T-helper 22 cell (primary cell): ENCODE measurements at places on chromosomes 11 and 22.

GRCh38 chr11:67700141-67700540 lies 25.7 kb upstream of the ALDH3B2 start:
- DNase-seq = no peak

- DNase-seq = no peak
Observed at GRCh38 chr22:50299785-50300619, 7.4 kb downstream of the PLXNB2 start.

DNA sequence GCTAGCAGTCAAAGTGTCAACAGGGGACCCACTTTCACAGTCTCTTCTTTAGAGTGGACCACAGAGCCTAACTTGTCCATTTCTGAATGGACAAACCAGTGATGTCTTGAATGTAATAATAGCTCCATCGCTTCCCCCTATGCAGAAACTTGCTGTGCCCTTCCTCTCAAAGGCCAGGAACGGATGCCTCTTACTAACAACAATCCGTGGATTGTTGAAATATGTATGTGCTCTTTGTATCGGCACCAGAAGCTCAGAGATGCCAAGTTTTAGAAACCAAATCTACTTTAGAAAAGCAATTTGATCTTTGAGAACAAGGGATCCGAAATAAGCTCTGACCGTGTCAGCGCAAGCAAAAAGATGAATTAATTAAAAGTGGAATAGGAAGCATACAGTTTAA lies 259.5 kb upstream of the POU2AF2 start:
- no peak for DNase-seq

DNA sequence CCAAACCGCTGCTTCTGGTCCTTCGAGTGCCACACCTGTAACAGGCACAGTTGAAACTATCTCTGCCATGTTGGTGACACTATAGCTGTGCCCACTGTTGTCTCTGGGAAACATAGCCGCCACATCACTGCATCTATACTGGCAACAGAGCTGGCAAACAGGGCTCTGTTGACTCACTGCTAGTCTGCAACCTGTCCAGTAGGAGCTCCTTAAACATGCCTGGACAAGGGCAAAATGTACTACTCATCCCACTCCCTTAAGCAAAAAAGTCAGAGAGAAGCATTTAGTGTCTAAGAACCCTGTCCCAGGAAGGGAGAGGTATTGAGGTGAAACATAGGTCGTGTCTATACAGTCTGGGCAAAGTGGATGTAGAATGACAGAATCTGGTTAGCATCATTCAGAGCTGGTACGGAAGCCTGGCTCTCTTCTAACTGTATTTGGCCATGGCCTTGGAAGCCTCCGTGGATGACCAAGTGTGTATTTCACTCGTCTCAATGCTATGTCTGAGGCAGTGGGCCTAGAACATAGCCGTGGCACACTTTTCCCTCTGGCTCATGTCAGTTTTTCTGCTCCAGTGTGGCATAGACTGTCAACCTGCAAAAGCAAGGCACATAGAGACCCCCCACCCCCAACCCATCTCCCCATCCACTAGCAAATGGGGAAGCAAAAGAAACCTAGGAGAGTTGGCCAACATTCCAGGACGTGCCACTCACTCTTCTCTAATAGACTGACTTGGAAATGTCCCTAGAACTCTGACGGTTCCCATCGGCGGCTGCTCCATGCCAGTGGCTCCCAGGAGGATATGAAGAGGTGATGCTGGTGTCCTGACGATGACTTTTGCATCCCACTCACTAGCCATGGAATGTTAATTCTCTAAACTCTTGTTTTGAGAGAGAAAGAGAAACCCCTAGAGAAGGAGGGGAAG lies 21.4 kb upstream of the PISD start:
- no peak for DNase-seq

- no peak for DNase-seq
Observed at GRCh38 chr22:20578192-20578591, 70.8 kb downstream of the MED15 start.

GRCh38 chr11:93686812-93687211 lies 25.3 kb downstream of the CEP295 start:
- no peak for DNase-seq

DNA sequence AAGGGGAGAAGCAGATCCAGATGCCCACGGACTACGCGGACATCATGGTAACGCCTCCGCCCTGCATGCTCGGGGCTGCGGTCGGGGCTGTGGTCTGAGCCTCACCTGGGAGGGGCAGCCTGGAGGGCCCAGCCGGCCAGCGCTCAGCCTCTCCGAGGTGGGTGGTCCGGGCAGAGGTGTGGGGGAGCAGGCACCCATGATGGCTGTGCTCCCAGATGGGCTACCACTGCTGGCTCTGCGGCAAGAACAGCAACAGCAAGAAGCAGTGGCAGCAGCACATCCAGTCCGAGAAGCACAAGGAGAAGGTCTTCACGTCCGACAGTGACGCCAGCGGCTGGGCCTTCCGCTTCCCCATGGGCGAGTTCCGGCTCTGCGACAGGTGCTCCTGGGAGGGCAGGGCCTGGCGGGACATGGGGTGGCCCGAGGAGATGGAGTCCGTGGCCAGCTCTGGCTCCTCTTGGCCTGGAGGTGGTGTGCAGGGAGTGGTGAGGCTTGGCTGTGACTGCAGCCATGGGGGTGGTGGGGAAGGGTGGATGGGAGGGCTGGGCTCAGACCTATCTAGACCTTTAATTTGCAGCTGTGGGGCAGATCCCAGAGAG lies 25.2 kb upstream of the TEF start:
- no peak for DNase-seq
